ENCODE measurements at places on chromosomes 3 and 15.
A peak's percentile ranks its signal among the peaks of the same experiment; 100 is the strongest.

DNA sequence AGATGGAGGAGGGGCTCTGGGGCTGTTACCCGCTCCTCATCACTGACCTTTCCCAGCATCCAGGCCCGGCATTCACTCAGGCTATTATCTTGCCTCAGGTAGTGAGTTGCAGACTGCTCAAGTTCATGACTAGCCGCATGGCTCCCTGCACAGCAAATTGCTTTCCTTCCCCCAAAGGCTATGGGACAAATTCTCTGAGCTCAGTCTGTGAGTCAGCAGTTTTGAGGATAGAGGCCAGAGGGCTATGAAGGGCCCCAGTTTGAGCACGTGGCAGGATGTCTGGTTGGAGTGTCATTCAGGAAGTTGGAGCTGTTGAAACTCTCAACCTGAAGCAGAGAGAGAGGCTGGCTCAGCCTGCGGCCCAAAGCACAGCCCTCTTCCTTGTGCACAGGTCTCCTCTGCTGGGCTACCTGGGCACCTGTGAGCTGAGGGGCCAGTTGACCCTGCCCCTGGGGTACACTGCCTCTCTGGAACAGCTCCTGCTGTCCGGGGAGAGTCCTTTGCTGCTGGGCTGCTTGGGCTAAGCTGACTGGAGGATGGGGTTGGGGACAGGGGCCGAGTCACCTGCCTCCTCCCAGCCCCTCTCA, 7.9 kb downstream of the FAH start:
- DNase-seq: peak; percentile 16

DNA sequence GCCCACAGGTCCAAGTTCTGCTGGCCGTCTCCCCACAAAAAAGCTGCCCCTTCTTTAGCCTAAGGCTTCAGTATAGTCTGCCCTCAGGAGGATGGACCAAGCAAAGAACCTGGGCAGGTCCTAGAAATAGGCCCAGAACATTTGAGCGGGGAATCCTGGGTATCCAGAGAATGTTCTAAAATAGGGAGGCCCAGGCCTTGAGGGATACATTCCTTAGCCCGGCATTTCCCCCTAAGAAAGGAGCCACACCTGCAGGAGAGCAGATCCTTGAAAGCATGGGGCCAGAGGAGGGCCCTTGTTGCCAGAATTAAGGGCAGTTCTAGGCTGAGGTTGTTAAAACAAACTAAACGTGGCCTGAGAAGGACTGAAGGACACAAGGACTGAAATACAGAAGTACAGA, 20.6 kb upstream of the MEX3B start:
- no peak for DNase-seq

DNA sequence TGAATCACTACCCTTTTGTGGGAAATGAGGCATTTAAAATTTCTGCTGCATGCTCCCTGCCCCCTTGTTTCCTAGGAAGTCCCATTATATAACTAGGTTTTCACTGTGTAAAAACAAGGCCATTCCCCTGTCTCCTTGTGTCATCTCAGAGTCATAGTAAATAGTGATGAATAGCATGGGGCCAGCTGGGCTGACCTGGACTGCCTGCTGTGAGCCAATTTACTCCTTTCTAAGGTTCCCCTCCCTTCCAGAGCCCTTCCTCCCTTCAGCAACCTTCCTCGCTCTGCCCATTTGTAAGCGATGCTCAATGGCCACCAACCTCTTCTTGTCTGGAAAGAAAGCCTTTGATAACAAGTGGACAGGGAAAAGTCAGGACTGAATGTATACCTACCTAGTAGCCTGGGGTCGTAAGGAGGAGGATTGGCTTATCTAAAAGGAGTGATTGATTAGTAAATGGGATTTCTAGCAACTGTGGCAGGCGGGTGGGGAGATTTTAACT, 11.7 kb downstream of the ITGA11 start:
- no peak for DNase-seq

DNA sequence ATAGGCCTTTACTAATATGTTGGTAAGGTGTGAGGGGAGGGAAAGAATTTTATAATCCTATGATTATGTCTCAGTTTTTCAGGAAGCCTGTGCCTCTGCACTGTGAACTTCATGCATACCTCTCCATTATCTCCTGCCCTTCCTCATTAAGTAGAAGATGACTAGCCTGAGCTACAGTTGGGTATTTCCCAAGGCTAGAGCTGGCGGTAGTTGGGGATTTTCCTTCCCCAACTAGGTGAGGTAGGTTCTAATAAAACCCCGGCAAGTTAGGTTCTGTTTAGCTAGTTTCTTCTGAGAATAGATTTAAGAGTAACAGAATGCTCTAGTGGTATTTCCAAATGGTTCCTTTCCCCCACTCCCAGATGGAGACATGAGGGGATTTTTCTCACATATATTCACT, 414.5 kb downstream of the GRM7 start:
- no peak for DNase-seq

GRCh38 chr15:90675464-90675863, 41.7 kb upstream of the BLM start:
- no peak for DNase-seq

DNA sequence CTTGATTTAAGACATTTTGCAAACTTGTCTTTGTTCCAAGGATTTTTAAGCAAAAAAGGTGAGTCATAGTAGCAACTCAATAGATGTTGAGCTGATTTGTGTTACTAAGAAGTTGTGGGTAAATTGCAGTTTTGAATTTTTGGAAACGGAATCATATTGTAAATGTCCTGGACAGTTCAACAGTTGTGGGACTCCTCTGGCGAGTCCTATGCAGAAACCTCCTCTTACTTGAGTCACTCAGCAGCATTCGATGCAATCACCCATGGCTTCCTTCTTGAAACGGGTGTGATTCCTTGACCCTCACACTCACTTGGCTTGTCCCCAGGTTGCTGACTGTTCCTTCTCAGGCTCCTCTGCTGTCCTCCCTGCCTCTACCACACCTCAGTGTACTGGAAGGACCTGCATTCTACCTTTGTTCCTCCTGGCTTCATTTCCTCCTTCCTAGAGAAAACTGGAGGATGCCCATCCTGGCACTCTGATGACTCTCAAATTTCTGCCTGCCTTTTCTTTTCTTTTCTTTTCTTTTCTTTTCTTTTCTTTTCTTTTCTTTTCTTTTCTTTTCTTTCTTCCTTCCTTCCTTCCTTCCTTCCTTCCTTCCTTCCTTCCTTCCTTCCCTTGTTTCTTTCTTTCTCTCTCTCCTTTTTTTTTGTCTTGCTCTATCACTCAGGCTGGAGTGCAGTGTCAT, 52.8 kb upstream of the DGKG start:
- DNase-seq: no peak

GRCh38 chr15:71628988-71629770, 181.2 kb upstream of the NR2E3 start:
- no peak for DNase-seq

DNA sequence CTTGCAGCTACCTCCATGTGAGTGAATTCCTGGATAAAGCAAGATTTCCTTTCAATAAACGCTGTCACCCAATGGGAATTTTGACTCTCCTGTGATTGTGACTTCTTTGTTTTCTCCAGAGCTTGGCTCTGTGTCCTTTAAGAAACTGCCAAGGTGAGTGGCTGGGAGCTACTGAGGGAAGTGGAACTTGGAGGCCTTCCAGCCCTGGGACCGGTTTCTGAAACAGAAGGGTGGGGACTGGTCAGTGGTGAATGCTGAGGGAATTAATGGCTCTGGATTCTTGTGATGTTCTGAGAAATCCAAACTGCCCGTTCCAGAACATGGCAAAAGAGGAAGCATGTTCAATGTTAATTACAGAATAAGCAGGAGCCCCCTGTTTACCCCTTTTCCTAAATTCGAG, 41.1 kb upstream of the MYZAP start:
- no peak for DNase-seq

DNA sequence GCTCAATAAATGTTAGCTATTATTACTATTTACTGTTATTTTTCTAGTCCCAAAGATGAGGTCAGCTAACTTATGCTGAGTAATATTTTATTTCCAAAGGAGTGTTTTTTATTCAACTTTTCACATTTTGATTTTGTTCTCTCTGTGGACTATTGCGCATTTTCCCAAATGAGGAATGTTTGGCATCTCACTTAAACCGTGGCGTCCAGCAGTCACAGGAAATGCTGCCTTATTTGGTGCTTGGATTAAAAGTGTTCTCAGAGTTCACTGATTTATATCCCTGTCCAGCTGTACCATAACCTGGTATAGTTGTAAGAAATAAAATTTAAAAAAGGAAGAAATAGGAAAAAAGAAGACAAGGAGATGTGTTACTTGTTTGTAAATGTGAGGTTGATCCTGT, 166.8 kb downstream of the THSD4 start:
- no peak for DNase-seq

DNA sequence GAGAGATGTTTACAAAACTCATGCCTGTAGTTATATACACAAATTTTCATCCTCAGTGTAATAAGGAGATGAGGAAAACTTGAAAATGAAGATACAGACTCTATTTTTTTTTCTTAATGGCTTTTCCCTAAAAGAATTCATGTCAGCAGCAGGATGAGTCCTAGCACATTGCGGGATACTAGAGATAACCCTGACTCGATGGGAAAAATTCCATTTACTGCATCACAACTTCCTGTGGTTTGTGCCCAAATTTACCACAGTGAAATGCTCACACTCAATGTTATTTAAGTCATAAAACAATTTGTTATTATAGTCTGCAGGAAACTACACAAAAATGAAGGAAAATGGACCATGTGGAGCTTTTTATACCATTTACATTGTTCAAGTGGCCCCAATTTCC, 581.9 kb upstream of the ZNF717 start:
- no peak for DNase-seq

GRCh38 chr3:109081746-109082510, 36.0 kb downstream of the MORC1 start:
- DNase-seq: no peak

DNA sequence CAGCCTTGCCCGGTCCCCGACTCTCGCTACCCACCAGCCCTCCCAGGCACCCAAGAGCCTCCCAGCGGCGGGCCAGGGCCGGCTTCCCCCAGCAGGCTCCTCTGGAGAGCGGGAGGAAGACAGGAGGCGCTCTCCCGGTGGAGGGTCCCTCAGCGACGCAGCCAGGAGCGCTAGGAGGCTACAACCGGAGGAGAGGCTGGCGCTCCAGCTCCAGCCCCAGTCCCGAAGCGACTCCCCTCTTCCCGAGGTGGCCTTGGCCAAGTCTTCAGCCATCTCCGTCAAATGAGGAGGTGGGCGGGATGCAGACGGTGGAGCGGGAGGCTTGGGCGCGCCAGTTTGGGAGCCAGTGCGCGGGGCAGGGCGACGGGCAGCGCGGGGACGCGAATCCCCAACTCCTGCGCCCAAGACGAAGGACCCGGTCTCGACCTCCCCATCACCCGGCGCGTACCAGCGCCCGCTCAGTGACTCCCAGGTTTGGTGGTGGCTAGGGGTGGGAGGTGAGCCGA, 722 bp downstream of the CHRNA3 start:
- DNase-seq: no peak

- peak; percentile 97 for DNase-seq
These were observed 32.8 kb downstream of the RPN1 start for GRCh38 chr3:128617557-128618397.

GRCh38 chr3:102791641-102792589, 357.1 kb downstream of the ZPLD1 start:
- DNase-seq: no peak

- DNase-seq: no peak
These were observed 95.2 kb upstream of the PLXNA1 start for GRCh38 chr3:126887686-126888085.

- no peak for DNase-seq
These were observed 39.5 kb downstream of the CFAP100 start for GRCh38 chr3:126434264-126434590.

GRCh38 chr3:177513815-177514610, 316.7 kb upstream of the TBL1XR1 start:
- DNase-seq: no peak

DNA sequence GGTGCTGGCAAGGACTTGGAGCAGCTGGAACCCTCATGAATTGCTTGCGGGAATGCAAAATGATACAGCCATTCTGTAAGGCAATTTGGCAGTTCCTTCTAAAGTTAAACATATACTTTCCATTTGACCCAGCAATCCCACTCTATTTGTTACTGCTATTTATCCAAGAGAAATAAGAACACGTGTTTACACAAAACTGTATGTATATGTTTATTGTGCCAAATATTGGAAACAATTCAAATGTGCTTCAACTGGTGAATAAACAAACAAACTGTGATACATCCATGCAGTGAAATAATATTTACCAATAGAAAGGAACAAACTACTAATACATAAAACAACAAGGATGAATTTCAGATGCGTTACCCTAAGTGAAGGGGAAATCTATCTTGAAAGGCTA, 60.0 kb upstream of the NTRK3 start:
- no peak for DNase-seq

DNA sequence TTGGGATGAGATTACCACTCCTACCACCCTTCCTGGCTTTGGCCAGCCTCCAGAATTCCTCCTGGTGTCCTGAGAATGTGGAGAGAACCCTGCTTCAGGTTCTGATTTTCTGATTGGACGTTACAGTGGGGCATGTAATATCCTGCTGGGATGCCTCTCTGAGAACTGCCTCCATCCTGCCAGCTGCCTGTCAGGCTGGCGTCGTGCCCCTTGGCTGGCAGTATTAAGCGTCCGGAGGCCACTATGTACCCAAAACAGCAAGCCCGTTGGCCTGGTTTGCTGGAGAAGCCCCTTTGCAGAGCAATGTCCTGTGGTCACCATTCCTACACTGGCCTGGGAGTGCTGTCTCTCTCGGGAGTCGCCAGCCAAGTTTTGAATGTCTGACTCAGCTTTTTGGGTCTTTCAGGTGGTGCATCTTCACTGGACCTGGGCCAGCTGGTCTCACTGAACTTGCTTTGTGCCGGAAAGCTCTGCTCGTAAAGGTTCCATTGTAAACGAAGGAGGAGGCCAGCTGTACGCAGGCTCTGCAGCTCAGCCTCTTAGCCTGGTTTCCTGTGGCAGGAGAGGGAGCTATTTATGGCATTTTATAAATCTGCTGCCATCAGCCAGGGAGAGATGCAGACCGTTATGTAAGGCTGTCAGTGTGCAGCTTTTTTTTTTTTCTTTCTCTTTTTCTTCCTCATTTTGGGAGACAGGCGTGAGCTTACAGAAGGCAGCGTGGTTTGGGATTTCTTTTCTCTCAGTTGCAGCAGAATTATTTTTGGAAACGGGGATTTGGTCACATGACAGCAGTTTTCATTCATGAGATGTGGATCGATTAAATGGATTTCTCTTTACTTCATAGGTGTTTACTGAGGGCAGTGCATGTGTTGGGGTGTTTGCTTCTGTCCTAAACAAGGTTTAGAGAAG, 19.0 kb upstream of the TRAK1 start:
- DNase-seq: peak; percentile 79

GRCh38 chr3:135238236-135238830, 443.3 kb downstream of the EPHB1 start:
- no peak for DNase-seq

GRCh38 chr3:39144095-39144747, 9.2 kb downstream of the CSRNP1 start:
- no peak for DNase-seq
